ENCODE measurements at places on chromosomes 6 and 20.
A peak's percentile ranks its signal among the peaks of the same experiment; 100 is the strongest.

GRCh38 chr6:4613795-4614194 is 162.4 kb upstream of the CDYL start:
- DNase-seq, result no peak

DNA sequence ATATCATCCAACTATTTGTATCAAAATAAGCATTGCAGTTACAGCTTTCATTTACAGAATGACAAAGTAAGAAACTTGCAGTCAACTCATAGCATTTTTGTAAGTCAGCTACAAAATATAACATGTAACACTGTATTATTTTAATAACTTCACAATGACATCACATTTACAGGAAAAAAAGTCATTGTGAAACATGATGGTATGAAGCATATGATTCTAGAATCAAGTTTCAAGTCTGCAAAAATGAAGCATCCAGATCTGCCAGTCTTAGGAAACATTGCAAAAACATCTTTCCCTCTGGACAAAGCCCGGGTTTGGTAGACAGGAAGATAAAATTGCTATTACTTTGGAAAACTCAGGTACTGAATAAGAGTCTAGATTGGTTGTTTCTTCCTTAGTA is 263.9 kb upstream of the NT5E start:
- no peak for DNase-seq

DNA sequence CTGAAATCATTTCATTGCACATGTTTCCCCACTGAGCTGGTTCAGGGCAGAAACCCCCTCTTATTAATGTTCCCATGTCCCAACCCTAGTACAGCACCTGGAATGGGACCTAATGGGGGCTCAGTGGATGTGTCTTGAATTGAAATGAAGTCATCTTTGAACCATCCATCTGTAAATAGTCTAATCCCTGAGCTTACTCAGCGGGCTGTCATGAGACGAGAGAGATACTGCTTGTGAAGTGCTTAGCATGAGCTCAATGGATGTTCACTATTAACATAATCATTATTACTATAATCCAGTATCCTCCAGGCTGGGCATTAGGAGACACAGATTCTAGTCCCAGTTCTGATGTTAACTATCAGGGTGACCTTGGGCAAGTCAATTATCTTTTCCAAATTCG is 106.6 kb upstream of the LRFN2 start:
- no peak for DNase-seq

DNA sequence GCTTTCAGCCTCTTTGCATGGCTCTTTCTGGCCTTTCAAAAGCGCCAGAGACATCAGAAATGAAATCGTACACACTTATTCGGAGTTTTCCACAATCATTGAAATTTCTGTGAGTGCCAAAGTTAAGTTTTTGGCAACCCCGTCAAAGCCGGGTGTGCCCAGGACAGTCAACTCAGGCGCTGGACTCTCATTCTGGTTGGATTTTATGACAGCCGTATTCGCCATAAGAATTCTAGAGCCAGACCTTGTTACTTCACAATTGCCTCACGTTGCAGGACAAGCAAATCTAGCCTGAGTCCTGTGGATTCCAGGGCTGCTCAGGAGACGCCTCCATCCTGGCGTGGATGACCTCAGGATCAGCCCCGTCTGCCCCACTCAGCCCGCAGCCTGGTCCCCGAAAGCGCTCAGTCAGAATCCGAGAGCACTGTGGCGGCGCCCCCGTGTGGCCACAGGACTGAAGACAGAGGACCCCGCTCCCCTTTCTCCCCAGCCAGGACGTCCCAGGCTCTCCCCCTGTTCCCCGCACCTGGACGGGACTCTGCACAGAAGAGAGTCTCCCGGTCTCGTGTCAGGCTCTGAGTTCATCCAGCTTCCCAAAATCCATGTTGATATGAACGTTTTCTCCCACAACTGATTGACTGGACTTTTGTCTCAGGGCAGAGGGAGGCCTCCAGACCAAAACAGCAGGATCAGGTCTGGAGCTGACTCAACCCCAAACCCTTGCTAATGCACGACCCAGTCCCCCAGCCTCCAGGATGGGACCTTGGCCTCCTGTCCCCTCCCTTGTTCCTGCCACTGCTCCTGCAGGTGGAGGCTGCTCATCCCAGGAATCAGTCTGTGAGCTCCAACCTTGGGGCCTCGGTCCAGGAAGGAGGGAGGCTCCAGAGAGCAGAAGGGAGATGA is 38.2 kb downstream of the MICA start:
- DNase-seq, result peak; percentile 81

GRCh38 chr20:63573647-63574131 is 350 bp downstream of the HELZ2 start:
- no peak for DNase-seq

Measured in K562 (cell line).